DMS 273 treated with DMSO at 0.1 percent for 48 hours (cell line): ENCODE measurements at places on chromosomes 6 and 20.

- no peak for DNase-seq
These were observed 72.6 kb downstream of the TFAP2B start for GRCh38 chr6:50891290-50891689.

GRCh38 chr20:25750765-25751696, 54.4 kb upstream of the ZNF337 start:
- peak; percentile 13 for DNase-seq

- no peak for DNase-seq
These were observed 19.5 kb upstream of the SLC22A7 start for GRCh38 chr6:43278524-43279078.

DNA sequence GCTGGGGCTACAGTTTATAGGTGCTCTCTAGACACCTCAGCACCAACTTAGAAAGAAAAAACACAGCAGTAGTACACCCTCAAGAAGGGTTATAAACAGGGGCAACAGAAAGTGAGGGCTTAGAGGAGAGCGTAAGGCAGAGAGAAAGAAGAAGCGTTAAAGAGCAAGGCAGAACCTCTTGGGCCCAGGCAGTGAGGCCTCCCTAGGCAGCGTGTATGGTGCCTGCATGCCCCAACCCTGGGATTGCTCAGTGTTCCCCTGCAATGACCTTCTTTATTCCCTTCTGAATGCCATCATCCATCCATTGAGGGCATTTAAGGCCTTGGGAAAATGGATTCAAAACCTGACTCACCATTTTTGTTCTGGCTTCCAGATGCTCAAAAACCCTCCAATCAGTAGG, 130.0 kb upstream of the ARG1 start:
- DNase-seq = no peak

GRCh38 chr6:145895802-145896201, 68.4 kb downstream of the SHPRH start:
- DNase-seq = no peak

- DNase-seq = no peak
These were observed 209.3 kb upstream of the TAB2 start for GRCh38 chr6:149108038-149108748.

DNA sequence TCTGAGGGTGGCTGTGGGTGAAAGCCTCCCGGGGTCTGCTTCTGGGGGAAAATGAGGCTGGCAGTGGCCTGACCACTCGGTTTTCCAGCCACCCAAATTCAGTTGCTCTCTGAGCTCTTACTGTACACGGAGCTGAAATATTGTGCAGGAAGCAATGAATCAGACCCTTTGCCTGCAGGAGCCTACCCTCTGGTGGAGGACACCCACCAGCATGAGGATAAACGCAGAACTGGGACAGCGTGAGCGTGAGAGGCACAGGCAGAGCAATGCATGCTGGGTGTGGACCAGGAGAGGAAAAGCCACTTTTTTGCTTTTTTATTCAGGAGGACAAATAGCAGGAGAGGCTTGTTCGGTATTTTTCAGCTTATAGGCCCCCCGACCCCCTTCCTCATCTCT, 298.0 kb downstream of the QKI start:
- no peak for DNase-seq

GRCh38 chr6:7132398-7133035, 24.8 kb downstream of the RREB1 start:
- no peak for DNase-seq

GRCh38 chr6:48378884-48379407, 267.9 kb upstream of the PTCHD4 start:
- no peak for DNase-seq

DNA sequence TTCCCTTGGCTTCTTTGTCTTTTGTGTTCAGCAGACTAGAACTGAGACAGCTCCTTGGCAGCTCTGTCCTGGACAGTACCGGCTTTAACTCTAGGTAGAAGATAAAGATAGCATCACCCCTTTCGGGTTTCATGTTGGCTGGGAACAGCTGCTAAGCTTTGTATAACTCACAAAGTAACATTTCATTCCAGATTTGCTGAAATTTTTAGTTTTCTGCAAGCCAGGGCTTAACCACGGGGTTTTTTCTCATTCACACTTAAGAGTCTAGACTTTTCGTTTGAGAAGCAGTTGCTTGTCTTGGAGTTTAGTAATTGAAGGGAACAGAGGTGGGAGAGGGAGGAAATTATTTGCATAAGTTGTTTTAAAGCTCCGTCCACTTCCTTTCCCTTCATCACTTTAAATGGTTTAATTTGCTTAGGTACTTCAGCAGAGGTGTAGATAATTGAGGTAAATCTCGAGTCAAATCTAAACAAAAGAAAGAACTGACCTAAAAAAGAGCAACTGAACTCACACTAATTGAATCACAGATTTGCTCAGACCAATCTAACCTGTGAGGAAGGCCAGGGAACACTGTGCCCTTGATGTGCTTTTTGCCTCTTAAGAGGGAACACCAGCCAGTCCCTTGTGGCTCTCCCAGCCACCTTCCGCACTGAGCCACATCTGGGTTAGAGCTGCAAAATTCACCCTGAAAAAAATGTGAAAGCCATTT, 48.3 kb downstream of the RREB1 start:
- DNase-seq = no peak

DNA sequence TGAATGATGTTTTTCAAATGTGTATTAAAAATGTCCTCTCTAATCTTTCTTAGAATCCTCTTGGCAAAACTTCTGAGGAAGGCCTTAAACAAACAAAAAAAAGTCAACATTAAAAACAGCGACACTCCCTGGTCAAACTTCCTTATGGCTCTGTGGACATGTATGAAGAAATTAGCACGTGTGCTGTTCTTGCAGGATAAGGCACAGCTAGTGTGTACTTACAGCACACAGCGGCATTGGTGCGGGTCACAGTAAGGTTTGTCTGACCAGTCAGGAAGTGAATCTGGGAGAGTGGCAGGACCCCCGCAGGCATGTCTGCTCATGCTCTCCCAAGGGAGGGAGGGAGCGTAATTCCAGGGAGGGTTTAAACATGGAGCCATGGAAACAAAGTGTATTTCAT, 38.8 kb downstream of the SLC22A1 start:
- no peak for DNase-seq

DNA sequence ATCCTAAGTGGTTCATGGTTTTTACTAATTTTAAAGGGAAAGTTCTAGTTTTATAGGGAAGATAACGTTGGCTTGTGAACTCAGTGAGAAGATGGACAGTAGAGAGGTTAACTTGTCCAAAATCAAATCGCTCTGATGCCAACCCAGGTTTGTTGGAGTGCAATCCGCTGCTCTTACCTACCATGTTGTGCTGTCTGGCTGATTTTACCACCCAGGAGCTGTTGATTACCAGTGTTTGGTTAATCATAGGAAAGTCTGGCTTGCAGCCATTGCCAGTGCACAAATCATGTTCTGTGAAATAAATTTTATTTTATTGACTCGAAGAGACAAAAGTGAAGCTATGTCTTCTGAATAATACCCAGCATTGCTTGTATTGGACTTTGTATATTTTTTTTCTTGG, 92.4 kb downstream of the PLCB4 start:
- DNase-seq = no peak

GRCh38 chr6:46490425-46491200, 636 bp downstream of the RCAN2 start:
- DNase-seq = no peak

- no peak for DNase-seq
These were observed 527 bp downstream of the NFKBIL1 start for GRCh38 chr6:31547727-31548543.

- DNase-seq = peak; percentile 69
These were observed 27.3 kb downstream of the SLC2A4RG start for GRCh38 chr20:63766695-63767426.

DNA sequence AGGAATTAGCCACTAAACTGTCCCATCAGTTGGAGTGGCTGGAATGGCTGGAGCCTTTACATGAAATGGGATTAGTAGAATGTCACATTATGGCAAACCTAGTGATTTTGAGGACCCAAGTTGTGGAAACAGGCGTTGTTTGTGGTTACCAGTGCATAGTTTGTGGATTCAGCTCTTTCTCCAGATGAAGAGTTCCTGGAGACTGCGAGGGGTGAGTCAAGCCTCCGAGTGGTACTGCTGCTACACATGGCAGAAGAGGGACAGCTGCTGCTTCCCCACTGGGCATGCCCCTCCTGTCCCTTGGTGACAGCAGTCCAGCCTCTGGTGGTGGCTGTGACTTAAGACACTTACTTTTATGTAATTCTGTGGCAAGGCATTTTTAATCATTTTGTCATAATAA, 94.2 kb upstream of the SCP2D1 start:
- no peak for DNase-seq

DNA sequence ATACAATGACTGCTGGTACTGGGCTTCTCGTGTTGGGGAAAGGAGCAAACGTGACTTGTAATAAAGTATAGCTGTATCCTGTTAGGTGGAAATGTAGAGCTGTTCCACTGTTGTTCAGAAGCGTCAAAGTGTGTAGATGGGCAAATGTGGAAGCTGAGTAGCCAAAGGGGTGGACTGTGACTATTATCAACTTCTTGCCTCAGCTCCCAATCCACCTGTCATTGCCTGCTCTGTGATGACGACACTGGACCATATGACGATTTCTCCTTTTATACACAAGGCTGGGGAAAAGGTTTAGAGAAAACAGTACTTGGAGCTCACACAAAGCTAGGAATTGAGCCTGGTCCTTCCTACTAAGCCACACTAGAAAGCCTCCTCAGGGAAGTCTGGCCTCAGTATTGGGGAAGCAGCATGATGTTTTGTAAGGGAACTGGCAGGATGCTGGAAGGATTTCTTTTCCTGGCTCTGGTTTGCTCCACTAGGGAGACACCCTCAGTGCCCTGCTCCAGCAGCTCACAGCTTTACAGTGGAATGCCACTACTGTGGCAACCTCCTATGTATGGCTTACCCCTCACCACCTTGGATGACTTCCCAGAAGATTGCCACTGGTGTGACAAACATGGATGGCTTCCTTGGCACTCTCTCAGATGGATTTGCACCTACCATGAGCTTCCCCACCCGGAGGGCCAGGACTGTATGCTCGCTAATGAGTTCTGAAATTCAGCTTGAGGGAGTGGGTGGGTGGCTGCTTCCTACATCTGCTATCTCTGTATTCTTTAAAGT, 20.0 kb downstream of the CD164 start:
- DNase-seq = no peak

DNA sequence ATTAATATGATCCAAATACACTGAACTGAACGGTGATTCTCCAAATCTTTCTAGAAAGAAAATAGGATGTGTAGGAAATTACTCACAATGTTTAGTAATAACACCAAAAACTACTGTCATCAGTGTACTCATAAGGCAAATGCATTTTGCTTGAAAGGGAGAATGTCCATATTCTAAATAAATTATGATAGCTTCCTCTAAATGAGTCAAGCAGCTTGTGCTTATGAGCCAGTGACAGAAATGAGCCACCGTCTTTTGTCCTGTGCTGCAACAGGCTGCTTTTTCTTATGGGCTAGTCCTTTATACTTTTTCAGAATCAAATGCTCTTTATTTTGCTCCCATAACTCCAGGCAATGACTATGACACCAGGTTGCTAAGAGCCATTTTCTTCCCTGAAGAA, 4.5 kb upstream of the ZNF451 start:
- no peak for DNase-seq

DNA sequence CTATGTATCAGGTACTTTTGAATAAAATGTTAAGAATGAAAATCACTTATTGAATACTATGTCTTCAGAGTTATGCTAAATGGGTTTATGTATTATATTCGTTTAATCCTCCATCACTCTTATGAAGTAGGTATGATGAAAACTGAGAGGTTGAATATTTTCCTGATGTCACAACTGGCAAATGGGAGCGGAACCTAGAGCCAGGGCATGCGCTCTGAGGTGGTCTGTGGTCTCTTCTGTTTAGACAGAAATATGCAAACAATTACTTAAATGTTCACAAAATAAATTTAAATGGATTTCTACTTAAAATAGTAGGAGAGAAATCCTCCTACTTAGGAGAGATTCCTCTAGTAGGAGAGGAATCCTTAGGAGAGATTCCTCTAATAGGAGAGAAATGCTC, 21.3 kb upstream of the UTRN start:
- DNase-seq = no peak

DNA sequence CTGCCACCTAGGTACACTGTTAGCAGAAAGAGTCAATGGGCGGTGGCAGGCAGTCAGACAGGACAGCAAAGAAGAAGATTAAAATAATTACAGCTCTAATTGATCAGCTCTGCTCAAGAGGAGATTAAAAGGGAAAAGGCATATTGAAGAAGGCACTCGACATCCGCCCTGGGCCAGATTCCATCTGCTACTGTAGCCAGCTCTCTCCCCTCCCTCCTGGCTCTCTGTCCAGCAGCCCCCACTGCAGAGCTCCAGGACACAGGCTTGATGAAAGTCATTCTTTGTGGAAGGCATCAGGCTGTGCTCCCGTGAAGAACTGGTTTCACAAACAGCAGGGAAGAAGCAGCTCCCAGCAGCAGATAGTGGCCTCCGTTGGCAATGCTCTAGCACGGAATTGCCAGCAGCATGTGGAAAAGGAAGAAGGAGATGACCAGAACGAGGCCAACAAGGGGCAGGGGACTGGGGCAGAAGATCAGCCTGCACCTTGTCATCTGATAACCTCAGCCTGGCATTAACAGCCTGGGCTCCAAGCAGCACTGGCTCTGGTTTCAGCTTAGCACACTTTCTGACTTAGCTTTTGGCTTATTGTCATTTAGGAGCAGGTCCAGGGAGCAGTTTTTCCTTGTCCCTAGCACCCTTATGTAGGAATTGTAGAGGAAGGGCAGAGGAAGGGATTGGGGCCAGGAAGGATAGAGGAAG, 465.9 kb downstream of the KIF16B start:
- no peak for DNase-seq

DNA sequence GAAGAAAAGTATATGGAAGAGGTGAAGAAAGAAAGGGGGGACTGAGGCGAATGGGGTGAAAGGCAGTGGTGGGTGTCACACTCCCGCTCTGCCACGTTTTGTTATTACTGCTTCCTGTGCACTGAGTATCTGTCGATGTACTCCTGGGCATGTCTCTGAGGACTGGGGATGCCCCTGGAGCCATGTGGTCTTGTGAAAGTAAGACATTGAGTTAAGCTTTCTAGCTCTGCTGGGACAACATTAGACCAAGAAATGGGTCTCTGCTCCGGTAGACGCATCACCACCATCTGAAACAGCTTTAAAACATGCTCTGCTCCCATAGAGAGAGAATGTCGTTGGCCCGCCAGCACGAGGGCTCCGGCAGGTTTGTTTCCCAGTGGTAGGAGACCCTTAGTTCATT, 40.0 kb downstream of the IRF4 start:
- no peak for DNase-seq

GRCh38 chr6:148203970-148204369, 138.7 kb upstream of the SASH1 start:
- peak; percentile 49 for DNase-seq
